GM12892 (cell line): ENCODE measurements at places on chromosomes 11 and 22.

DNA sequence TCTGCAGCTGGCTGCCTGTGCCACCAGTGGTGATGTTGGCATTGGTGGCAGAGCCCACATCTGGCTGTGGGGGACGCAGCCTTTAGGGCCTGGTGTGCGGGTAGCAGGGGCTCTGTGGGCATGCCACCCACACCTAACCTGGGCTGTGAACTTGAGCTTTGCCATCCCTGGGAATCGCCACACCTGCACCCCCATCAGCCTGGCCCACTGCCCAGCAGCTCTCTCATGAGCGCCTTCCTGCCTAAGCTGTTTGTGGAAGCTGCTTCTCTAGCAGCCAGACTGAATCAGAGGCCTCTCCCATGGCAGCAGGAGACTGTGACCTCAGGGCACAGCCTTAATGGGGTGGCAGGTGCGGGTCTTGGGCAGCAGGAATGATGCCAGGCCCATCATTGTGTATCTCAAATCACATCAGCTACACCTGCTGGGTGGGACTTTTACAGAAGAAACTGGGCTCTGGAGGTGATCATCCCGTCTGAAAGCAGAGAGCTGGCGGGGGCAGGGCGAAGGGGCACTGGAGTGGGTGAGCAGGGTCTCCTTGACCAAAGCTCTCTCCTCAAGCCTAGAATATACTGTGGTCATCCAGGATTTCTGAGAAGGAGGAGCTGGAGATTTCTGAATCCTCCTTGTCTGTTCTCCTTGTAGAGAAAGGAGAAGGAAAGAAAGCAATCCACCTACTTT, 17.8 kb upstream of the CARS1 start:
- DNase-seq: no peak

DNA sequence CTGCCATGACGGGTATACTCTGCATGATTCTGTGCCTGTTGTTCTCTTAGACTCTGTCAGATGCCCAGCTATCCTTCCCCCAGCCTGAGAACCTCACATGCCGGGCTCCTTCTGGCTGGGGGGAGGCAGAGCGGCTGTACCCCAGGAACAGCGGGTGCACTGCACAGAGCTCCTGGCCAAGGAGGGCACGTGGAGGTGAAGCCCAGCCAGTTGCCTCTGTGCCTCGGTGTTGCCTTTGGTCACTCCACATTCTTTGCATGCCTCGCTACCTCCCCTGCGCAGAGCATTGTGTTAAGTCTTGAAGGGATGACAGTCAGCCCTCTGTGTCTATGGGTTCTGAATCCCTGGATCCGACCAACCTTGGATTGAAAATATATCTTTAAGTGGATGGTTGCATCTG, 77.7 kb downstream of the FEZ1 start:
- no peak for DNase-seq

- no peak for DNase-seq
Measured at GRCh38 chr11:131839326-131839725, 468.9 kb downstream of the NTM start.

GRCh38 chr11:8709002-8709672, 26.5 kb downstream of the RPL27A start:
- DNase-seq: no peak
